NCI-H1436 (cell line): ENCODE measurements at places on chromosomes 1 and 21.
A peak's percentile ranks its signal among the peaks of the same experiment; 100 is the strongest.

- DNase-seq, result peak; percentile 11
These were observed 539 bp downstream of the LAMC1 start for GRCh38 chr1:183023601-183024316.

GRCh38 chr1:117128323-117129079, 7.0 kb upstream of the TRIM45 start:
- no peak for DNase-seq

GRCh38 chr1:29592261-29592615, 355.9 kb downstream of the PTPRU start:
- no peak for DNase-seq

- DNase-seq, result no peak
These were observed 979 bp downstream of the PIGM start for GRCh38 chr1:160030657-160031364.

GRCh38 chr1:206855859-206856258, 9.6 kb upstream of the IL20 start:
- no peak for DNase-seq

DNA sequence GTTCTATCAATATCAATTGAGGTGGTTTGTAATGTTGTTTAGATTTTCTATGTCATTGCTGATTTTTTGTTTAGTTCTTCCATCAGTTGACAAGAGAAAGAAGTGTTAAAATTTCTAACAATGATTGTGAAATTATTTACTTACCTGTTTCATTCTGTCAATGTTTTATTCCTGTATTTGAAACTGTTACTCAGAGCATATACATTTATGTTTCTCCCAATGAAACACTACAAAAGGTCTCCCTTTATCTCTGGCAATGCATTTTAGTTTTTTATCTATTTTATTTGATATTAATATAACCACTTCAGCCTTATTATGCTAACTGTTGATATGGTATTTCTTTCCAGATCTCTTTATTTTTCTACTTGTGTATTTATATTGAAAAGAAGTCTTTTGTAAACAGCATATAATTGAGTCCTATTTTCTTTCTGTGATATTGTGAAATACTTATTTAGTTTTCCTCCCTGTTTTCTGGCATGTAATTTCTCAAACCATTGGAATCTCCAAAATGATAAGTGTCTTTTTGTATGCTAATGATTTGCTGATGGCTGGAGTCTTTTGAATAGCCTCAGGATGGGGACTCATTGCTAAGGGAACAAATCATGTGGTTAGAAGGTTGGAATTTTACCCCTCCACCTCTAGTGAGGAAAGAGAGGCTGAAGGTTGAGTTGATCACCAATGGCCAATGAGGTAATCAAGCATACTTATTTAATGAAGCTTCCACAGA, 122.0 kb downstream of the ADSS2 start:
- DNase-seq, result no peak
